ENCODE measurements at places on chromosomes 11 and 22. TPM values are rescaled to one million over a fixed set of nuclear protein-coding genes. Genes with fewer than 3 reads are reported as not detected.

GRCh38 chr22:22078329-22078728 is 95.7 kb upstream of the TOP3B start:
- H3K27me3 ChIP-seq: no peaks in the 10 kb centered on the region
- H3K27ac ChIP-seq: no peak overlapping the region
- DNase-seq: no peak
- no peaks in the 10 kb centered on the region for H3K4me1 ChIP-seq

DNA sequence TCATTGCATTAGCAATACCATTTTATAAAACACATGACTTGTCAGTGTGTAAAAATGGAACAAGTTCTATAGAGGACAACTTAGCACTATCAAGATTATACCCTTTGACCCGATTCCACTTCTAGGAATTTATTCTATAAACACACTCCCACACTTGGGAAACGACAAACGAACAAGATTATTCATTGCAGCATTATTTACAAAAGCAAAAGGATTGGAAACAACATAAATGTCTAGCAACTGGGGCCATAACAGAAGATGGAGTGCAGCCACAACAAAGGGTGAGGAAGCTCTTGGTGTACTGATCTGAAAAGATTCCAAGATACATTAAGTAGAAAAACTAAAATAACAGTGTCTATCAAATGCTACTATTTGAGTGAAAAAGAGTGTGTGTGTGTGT is 2.3 kb upstream of the IRAG1 start:
- H3K27me3 ChIP-seq: no peaks in the 10 kb centered on the region
- no peaks in the 10 kb centered on the region for H3K36me3 ChIP-seq
- no peak overlapping the region for H3K4me3 ChIP-seq
- peaks cover 33% of the 10 kb centered on the region for H3K4me1 ChIP-seq
- no peak overlapping the region for H3K27ac ChIP-seq

- H3K27ac ChIP-seq: no peak overlapping the region
- no peaks in the 10 kb centered on the region for H3K4me1 ChIP-seq
These were observed 3.1 kb downstream of the SAA2 start for GRCh38 chr11:18245396-18245795.

- no peak overlapping the region for H3K4me3 ChIP-seq
- no peaks in the 10 kb centered on the region for H3K27me3 ChIP-seq
- DNase-seq: no peak
- H3K36me3 ChIP-seq: peaks cover 49% of the 10 kb centered on the region
- no peak overlapping the region for H3K27ac ChIP-seq
- H3K4me1 ChIP-seq: peaks cover 13% of the 10 kb centered on the region
These were observed 24.1 kb downstream of the RGL4 start for GRCh38 chr22:23714596-23715578.

GRCh38 chr11:32615422-32615821 is 31.8 kb downstream of the EIF3M start:
- DNase-seq: no peak
- no peak overlapping the region for H3K27ac ChIP-seq
- H3K4me1 ChIP-seq: no peaks in the 10 kb centered on the region
- H3K4me3 ChIP-seq: no peak overlapping the region
- no peaks in the 10 kb centered on the region for H3K27me3 ChIP-seq
- H3K36me3 ChIP-seq: no peaks in the 10 kb centered on the region

- H3K36me3 ChIP-seq: peaks cover 28% of the 10 kb centered on the region
- no peak overlapping the region for H3K27ac ChIP-seq
- H3K4me1 ChIP-seq: peaks cover 25% of the 10 kb centered on the region
- H3K4me3 ChIP-seq: no peak overlapping the region
These were observed 2.3 kb upstream of the PNPLA2 start for GRCh38 chr11:816433-816779.

DNA sequence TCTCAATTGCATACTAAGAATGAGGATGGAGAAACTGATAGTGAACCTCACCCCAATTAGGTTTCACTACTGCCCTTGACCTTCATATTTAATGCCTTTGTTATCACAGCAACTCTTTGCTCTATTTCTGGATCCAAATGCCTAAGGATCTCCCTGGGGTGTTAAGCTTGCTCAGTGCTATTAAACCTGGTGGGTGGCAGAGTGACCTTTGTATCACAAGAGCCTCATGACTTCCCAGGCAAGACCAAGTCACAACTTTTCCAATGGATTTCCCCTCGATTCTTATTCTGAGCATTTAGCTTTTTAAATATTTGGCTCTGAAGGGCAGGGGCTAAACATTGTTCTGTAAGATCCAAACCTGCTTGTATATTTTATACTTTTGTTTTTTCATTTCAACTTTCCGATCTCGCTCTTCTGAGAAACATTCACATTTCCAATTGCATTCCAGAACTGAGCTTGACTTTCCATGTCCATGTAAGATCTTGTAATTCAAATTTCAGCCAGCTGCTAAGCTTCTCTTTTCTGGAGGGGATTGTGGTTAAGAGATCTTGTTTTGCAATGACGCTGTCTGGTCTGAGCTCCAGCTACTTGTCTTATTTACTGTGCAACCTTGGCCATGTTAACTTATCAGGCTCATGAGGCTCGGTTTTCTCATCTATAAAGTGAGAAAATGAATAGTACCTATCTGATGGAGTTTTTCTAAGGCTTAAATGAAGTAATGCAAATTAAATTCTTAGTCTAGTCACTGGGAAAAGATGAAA is 6.4 kb upstream of the EHF start:
- H3K36me3 ChIP-seq: no peaks in the 10 kb centered on the region
- DNase-seq: no peak
- no peaks in the 10 kb centered on the region for H3K27me3 ChIP-seq
- peaks cover 11% of the 10 kb centered on the region for H3K4me1 ChIP-seq
- H3K4me3 ChIP-seq: no peak overlapping the region

DNA sequence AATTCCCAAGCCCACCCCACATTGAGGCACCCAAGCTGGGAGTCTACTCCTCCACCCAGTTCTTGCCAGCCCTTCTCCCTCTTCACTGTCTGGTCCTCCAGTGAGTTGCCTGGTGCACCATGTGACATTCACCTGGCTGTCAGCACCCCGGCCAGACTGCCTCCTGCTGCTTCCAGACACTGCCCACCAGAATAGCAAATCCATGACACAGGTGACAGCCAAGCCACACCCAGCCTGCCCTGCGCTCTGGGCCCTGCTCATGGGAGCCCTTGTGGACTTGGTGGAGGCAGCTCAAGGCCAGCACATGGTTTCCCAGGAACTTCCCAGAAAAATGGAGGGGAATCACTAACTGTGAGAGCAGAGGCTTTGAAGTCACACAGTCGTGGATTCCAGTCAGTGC is 96.3 kb upstream of the CSNK2A3 start:
- H3K27me3 ChIP-seq: no peaks in the 10 kb centered on the region
- no peak overlapping the region for H3K27ac ChIP-seq
- no peak overlapping the region for H3K4me3 ChIP-seq
- peaks cover 18% of the 10 kb centered on the region for H3K4me1 ChIP-seq
- no peak for DNase-seq

DNA sequence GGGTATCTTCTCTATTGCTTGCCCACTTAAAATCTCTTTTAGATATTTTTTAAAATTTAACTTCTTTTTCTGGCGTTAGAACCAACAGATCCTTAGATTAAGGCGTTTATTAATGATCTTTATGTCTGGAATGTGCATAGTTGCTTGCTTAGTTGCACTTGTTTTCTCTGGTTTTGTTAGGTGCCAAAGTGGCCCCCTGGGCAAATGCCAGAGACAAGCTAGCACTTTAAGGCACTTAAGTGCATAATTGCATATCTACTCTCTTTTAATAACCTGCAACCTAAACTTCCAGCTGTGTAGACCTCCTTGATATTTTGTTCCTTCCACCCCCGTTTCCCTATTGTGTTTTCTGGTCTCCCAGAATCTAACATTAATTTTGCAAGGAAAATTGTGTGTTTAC is 3.3 kb downstream of the RBM4 start:
- H3K27me3 ChIP-seq: no peaks in the 10 kb centered on the region
- DNase-seq: no peak
- H3K27ac ChIP-seq: no peak overlapping the region
- H3K4me3 ChIP-seq: peak overlapping the region; percentile 85
- peaks cover 71% of the 10 kb centered on the region for H3K36me3 ChIP-seq
- H3K4me1 ChIP-seq: peaks cover 80% of the 10 kb centered on the region

DNA sequence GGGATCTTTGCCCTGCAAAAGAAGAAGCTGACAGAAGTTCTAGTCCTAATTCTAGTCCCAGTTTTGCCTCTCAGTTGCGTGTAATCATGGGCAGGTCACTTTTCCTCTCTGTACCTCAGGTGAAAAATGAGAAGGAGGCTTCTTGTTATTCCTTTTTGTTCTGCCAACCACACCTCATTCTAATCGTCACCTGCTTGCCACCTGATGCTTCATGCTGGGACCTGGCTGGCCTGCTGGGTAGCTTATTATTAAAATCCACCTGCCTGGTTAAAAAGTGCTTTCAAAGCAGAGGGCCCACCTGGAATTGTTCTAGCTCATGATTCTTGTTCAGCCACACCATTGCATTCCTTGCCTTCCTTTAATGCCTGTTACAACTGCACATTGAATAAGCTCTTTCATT is 8.4 kb upstream of the ALG8 start:
- no peak for DNase-seq
- H3K27ac ChIP-seq: no peak overlapping the region
- H3K4me1 ChIP-seq: no peaks in the 10 kb centered on the region
- H3K27me3 ChIP-seq: no peaks in the 10 kb centered on the region

DNA sequence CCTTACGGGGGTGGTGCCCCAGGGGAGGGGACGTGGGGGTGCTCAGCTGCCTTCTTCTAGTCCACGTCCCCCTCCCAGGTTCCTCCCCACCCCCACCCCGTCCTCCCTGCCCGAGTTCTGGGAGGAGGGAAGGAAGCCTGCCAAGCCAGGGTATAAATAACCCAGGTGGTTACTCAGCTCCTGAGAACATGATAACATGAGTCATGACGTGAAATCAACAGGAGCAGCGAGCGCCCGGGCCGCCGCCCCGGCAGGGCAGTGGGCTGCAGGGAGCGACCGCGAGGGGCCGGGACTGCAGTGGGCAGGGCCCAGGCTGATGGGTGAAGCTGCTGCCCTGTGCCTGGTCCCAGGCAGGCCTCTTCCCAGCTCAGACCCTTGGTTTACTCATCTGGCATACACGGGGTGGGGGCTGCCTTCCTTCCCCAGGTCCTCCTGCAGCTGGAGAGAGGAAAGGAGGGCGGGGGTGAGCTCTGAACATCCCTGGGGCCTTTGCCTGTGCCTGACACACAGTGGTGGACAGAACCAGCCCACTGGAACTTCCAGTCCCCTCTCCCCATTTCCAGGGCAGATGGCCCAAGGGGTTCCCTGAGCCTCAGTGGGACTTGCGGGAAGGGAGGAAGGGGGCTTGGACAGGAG is 8.8 kb upstream of the PDGFB start:
- H3K27me3 ChIP-seq: no peaks in the 10 kb centered on the region
- no peak overlapping the region for H3K4me3 ChIP-seq
- peak overlapping the region; percentile 78 for H3K27ac ChIP-seq

DNA sequence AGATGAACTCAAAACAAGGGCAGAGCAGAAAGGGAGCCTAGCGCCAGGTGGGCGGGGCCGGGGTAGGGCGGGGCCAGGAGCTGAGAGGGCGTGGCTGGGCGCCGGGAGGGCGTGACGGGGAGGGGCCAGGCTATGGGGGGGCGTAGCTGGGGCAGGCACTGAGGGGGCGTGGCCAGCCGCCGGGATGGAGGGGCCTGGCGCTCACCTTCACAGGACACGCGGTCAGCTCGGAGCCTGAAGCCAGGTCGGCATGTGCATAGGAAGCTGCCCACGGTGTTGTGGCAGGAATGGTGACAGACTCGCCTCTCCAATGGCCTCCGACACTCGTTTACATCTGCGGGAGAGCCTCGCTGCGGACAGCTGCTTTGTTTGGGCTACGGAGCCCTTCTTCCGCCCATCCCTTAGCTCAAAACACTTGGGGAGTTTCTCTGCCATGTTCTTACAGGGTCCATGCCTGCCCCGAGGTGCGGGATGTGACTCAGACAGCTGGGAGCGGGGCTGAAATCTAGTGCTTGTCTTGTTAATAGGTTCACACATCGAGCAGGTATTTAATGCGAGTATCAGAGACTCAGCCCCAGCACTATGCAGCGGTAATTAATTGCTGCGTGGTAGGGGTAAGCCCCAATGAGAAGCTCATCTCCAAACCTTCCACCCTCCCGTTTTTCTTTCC is 13.4 kb downstream of the VWCE start:
- no peak overlapping the region for H3K4me3 ChIP-seq
- DNase-seq: peak; percentile 92
- H3K4me1 ChIP-seq: peaks cover 7% of the 10 kb centered on the region

GRCh38 chr22:24812950-24813775 is 7.2 kb downstream of the SGSM1 start:
- peaks cover 10% of the 10 kb centered on the region for H3K4me1 ChIP-seq
- no peak for DNase-seq
- H3K4me3 ChIP-seq: no peak overlapping the region
- H3K27me3 ChIP-seq: no peaks in the 10 kb centered on the region
- no peaks in the 10 kb centered on the region for H3K36me3 ChIP-seq
- H3K27ac ChIP-seq: peak overlapping the region; percentile 32

GRCh38 chr22:49887702-49888101 is 30.5 kb downstream of the ALG12 start:
- no peak overlapping the region for H3K4me3 ChIP-seq
- no peak overlapping the region for H3K27ac ChIP-seq
- no peak for DNase-seq
- no peaks in the 10 kb centered on the region for H3K4me1 ChIP-seq

The PLAAT2 gene
- 4.5 TPM for total RNA-seq

The TMEM191B gene
- not detected for total RNA-seq

The MEI1 gene
- 5.2 TPM for total RNA-seq

The TRIM66 gene
- total RNA-seq: 126 TPM

The GGTLC3 gene
- 6.1 TPM for total RNA-seq

The RTN4RL2 gene
- 4.1 TPM for total RNA-seq

The TCN2 gene
- 72.0 TPM for total RNA-seq

The TMEM80 gene
- 39.3 TPM for total RNA-seq

The ARAP1 gene
- total RNA-seq: 217 TPM

The IRAG1 gene
- total RNA-seq: 8.8 TPM

The ELFN2 gene
- 7.3 TPM for total RNA-seq

The FAM227A gene
- 0.49 TPM for total RNA-seq

Measured in upper lobe of left lung (tissue), 6 donors.